Tibial artery (tissue), 4 donors: ENCODE measurements at places on chromosomes 13 and 19.

- DNase-seq, result no peak
These were observed 11.4 kb upstream of the ZNF724 start for GRCh38 chr19:23261496-23262020.

GRCh38 chr13:28866932-28867331 is 46.8 kb downstream of the MTUS2 start:
- no peak for DNase-seq

DNA sequence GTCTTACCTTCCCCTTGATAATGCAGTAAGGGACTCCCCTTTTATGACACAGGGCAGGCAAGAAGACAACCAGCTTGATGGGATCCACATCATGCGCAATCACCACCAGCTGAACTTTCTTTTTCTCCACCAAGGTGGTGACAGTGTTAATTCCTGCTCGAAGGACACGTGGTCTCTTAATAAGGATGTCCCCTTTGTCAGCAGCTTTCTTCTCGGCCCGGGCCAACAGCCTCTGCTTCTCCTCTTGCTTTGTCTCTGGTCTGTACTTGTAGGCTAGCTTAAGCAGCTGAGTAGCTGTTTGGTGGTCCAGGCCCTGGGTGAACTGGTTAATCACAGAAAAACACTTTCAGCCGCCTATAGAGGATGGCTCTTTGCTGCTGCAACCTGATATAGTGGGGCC is 8.0 kb downstream of the ZNF431 start:
- no peak for DNase-seq

DNA sequence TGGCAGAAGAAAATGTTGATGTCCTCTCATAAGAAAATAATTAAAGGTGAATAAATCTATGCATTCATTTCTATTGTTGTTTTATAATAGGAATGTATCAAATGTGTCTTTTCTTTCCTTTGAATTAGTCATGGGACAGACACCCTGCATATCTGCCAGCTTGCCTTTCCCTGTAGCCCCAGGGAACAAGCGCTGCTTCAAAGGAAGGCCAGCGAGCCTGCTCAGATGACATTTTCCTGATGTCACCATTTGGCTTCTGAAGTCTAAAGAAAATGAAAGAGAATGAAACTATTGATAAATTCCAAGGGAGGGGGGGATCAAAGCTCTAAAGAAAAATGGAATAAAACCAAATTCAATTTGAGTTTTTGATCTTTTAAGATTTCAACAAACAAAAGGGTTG is 574.8 kb downstream of the IRS2 start:
- no peak for DNase-seq

DNA sequence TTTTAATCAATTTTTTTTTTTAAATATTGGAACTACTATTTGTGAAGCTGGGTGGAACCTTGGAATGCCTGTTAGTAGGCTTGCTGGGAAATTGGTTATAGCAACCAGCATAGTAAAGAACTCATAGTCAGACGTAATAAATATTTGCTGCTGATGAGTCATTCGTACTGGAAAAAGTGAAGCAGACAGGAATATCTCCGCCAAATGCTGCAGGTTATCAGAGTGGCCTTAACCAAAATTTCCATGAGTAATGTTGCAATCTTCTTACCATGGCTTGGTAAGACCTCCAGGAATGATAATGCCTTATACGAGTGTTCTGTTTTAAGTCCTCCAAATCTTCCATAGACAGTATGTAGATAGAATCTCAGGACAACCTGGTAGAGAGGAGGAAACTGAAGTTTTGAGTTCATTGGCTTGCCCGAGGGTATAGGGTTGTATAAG is 34.2 kb downstream of the MBNL2 start:
- no peak for DNase-seq

GRCh38 chr13:20550799-20551198 is 16.2 kb upstream of the IFT88 start:
- DNase-seq, result no peak

GRCh38 chr13:27258637-27259386 is 7.5 kb downstream of the RPL21 start:
- DNase-seq, result no peak

DNA sequence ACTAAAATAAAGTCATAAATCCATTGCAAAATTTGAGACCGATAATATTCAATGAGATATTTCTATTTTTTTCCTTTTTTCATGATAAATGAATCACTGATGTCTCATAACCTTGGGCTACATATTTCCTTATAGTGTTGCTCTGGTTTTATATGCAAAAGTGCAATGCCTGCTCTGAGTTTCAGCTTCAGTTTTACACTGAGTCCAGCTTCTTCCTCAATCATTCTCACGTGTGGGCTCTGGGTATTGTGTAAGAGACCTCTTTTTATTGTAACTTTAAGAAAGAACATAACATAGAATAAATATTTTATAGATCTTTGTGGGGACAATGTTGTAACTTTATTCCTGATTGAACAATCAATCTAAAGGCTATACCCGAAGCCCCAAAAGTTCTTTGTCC is 280.2 kb upstream of the EDNRB start:
- DNase-seq, result no peak

DNA sequence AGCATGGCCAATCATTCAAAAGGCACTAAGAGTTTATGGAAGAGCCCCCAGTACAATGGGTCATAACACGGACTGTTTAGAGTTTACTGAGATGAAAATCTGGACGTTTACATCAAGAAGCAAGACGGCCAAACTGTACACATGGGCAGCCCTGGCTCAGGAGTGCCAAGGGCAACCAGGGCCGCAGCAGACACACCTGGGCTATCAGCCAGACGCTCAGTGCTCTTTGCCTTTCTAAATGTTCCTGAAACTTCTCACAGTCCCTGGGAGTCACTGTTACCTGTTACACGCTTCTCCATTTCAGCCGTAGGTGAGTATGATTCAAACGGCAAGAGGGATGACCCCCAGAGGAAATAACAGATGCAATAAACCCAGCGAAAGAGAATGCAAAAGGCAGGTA is 64.5 kb downstream of the ABCC4 start:
- no peak for DNase-seq

- DNase-seq, result no peak
These were observed 70.4 kb upstream of the GPR183 start for GRCh38 chr13:99377641-99378040.

DNA sequence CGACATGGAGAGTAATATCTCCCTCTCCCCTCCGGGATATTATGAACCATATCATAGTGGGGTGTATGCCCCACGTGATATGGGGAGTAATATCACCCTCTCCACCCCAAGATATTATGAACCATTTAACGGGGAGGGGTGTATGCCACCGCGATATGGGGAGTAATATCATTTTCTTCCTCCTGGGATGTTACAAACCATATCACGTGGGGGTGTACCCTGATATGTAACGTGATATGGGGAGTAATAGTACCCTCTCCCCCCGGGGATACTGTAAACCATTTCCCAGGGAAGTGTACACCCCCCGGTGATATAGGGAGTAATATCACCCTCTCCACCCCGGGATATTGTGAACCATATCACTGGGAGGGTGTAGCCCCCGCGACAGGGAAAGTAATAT is 62.1 kb downstream of the ERICH4 start:
- no peak for DNase-seq

DNA sequence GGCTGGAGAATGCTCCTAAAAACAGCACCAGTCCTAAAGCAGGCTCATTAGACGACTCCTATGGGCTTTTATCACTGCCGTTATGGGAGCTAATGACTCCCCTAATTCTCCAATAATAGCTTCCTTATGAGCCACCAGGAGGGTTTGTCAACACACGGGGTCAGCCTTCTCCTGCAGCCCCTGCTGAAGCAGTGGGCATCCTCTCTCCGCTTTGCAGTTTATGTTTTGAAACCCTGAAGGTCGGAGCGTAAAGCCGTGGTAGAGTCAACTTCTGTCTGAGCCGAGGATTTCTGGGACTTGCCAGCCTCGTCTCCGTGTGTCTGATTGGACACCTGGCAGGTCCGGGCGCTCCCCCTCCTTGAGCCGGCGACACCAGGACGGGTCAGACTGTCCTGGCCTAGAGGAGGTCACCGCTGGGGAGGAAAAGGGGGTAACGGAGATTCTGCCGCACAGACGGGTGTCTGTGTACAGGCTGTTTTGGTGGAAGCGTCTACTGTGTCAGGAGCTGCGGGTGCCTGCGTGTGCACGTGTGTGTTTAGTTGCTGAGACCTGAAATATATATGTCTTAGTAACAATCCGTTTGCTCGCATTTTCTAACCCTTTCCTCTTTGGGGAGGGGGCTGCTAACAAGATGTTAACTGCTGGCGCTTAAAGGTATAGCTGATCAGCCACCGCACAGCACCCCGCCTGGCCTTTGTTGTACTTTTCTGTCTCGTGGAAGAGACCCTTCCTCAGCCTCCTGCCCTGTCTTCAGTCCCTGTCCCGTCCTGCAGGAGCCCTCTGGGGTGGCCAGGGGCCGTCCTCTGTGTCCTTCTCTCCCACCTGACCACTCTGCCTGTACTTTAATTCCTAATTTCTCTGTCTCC is 1.9 kb downstream of the KDM4B start:
- DNase-seq, result no peak

DNA sequence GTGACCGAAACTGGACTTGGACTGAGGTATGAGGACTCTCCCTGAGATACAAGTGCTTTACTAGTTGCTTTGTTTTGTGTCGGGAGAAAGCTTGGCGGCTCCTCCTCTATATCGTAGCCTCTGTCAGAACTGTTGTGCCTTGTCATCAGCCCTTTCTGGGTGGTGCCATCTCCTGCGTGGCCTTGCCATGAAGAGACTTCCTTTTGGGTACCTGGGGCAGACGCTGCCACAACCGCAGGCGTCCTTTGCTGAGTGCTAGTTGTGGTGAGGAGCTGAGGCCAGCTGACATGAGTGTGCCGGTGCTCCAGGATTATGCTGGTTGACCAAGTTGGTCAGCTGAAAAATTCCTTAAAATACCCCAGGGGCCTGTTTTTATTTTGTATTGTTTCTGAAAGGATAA is 124.5 kb downstream of the AKAP11 start:
- no peak for DNase-seq

- DNase-seq, result no peak
These were observed 13.3 kb downstream of the DACH1 start for GRCh38 chr13:71853725-71854124.

- DNase-seq, result peak; percentile 57
These were observed 11.9 kb downstream of the GAS6 start for GRCh38 chr13:113851826-113852535.

DNA sequence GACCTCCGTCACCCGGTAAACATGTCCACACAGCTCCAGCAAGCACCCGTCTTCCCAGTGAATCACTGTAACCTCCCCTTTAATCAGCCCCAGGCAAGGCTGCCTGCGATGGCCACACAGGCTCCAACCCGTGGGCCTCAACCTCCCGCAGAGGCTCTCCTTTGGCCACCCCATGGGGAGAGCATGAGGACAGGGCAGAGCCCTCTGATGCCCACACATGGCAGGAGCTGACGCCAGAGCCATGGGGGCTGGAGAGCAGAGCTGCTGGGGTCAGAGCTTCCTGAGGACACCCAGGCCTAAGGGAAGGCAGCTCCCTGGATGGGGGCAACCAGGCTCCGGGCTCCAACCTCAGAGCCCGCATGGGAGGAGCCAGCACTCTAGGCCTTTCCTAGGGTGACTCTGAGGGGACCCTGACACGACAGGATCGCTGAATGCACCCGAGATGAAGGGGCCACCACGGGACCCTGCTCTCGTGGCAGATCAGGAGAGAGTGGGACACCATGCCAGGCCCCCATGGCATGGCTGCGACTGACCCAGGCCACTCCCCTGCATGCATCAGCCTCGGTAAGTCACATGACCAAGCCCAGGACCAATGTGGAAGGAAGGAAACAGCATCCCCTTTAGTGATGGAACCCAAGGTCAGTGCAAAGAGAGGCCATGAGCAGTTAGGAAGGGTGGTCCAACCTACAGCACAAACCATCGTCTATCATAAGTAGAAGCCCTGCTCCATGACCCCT is 9.0 kb upstream of the CEACAM5 start:
- DNase-seq, result no peak

DNA sequence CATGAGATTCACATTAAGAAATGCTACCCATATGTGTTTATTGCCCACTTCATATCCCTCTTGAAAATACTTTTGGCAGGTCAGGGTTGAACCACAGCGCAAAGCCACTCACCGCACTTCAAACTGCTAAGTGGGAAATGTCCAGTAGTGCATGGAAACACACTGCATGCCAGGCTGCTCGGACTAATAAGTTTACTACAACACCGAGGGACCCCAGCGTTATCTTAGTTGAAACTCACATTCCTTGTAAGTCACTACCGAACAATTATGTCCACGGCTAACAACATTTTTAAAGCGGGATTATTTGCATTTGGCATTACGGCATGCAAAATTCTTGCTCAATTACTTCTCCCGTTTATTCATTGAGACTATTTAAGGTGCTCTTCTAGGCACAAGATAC is 4.0 kb downstream of the BRD4 start:
- DNase-seq, result no peak

DNA sequence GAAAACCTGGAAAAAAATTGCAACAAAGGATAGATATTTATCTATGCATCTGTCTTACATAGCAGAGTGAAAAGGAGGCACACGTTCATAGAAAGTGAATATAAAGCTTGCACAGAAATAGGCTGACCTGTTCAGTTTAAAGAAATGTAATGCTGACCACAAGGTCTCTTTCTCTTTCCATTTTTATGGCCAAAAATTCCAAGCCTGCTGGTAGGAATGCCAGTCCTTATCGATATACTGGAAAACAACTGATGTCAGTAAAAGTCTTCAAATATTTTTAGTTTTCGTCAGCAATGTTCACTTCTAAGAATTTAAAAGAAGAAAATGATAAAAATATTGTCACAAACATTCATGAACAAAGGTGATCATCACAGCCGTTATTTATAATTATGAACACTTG is 59.0 kb upstream of the MCF2L start:
- DNase-seq, result no peak

GRCh38 chr19:3631053-3631861 is 4.7 kb upstream of the CACTIN start:
- DNase-seq, result no peak

DNA sequence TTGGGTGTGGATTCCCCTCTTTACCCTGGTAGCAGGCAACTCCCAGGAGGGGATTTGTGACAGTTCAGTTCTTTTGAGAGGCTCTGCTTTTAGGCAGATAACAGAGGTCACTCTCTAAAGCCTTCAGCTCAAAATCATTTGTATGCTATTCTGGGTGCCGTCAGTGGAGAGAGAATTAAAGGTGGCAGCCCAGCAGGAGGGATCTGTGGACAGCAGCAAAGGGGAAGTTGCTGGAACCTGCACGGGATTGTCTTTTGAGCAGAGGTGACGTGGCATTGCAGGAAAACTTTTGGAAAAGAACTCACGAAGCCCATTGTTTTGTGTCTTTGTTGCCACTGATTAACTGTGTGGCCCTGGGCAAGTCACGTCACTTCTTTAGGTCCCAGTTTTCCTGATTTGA is 62.4 kb upstream of the C1QTNF9 start:
- no peak for DNase-seq

DNA sequence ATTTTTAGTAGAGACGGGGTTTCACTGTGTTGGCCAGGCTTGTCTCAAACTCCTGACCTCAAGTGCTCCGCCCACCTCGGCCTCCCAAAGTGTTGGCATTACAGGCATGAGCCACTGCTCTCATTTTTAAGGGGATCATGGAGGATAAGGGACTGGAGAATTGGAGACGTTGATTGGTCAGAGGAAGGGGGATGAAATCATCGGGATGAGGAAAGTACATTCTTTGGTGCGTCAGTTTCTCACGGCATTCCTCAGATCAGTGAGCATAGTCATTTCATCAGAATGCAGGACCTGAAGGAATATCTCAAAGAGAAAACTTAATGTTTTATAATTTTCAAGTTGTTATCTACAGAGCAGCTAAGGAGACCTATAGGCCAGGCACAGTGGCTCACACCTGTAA is 14.0 kb downstream of the ZNF114 start:
- DNase-seq, result no peak
